ENCODE measurements at places on chromosomes 6 and 20.

- DNase-seq: no peak
Observed at GRCh38 chr6:168908887-168909286, 344.8 kb downstream of the THBS2 start.

GRCh38 chr6:117200067-117200466, 65.3 kb upstream of the VGLL2 start:
- DNase-seq: no peak

DNA sequence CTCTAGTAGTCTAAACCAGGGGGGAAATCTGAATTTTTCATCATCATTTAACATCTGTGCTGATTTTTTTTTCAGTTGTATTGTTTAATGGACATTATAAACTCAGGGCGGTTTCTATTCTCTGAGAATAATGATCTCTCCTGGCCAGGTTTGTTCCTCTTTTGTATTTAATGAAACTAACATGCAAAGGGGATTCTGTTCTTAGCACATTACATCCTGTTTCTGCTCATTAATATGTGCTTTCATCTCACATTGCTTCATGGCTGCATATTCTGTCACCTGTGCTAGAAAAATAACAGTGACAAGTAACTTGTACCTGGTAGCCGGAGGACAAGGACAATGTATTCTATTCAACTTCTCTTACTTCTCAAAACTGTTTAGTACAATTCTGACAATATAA, 806 bp downstream of the HLA-DOB start:
- no peak for DNase-seq

DNA sequence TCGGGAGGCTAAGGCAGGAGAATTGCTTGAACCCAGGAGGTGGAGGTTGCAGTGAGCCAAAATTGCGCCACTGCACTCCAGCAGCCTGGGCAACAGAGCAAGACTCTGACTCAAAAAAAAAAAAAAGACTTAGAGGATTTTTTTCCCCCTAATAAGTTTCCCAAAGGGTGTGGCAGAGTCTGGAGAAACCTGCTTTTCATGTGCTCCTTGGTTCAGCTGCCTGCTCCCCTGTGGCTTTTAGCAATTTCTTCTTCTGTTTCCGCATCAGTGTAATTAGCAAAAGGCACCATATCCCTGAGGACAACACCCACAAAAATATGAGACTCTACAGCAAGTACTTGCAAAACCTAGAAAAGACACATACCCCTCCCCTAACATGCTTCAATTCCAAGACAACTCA, 28.6 kb upstream of the ZNF133 start:
- DNase-seq: no peak

GRCh38 chr20:10954137-10954840, 280.5 kb upstream of the JAG1 start:
- DNase-seq: peak; percentile 21

DNA sequence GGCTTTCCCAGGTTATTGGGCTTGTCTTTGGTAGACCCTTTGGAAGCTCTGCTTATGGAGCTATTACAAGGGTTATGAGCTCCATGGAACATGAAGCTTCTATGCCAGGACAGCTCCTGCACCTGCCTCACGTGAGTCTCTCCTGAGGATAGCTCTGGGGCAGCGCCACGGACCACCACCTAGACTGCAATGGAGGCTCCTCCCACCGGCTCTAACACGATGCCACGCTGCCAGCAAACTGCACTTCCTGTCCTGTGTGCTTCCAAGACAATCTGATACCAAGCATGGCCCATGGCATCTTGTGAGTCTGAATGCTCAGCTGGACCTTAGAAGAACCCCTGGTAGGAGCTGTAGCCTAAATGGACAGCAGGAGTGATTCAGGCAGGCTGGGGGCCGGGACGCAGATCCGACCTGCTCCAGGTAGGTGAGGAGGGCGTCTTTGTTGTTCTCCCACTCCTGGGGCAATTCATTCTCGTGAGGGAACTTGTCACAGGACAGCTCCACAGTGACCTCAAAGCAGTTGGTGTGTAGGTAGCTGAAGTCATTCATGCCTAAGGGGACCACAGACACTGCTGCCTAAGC, 5.5 kb downstream of the CPXM1 start:
- DNase-seq: no peak

DNA sequence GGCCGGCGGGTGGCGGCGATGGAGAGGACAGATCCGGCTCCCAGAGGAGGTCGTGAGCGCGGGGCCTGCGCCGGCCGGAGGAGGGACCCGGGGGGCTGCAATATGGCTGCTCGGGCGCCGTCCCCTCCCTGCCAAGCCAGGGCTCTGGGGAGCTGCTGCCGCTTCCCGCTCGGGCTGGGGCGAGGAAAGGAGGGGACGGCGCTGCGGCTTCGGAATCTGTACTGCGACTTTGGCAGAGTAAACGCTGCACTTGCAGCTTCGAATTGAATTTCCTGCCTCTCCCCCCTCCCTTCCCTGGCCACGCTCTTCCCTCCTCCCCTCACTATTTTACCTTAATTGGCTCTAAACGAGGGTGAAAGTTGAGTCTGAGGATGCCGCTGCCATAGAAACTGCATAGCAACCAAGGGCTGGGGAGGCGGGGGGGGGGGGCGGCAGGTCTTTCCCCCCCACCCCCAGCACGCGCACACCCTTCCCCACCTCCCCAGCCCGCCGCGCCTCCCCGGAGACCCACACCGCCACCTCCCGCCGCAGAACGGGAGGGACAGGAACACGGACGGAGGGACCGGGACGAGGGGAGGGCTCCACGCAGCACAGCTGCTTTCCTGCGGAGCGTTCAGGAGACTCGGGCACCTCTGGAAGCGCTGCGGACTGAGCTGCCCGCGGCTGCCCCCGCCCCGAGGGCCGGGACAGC, 93.9 kb downstream of the RNASET2 start:
- DNase-seq: peak; percentile 18

- DNase-seq: no peak
Observed at GRCh38 chr20:9270831-9271230, 201.9 kb downstream of the PLCB4 start.

GRCh38 chr6:36714511-36714910, 16.9 kb downstream of the RAB44 start:
- DNase-seq: no peak

DNA sequence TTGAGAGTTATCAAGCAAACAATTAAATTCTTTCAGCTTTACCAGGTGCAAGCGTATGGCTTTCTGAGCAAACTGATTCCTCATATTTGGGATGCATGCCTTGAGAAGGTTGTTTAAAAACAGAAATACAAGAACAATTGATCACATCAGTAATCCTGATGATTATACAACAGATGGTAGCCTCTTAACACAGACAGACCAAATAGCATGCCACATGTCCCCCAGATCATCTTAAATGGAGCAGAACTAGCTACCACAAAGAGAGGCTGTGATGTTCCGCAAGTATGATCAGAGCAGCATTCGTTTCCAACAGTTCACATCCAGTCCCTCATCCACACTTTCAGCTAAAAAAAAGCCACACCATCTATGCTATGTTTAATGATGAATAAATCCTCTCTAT, 246.2 kb upstream of the NRSN1 start:
- no peak for DNase-seq

- no peak for DNase-seq
Observed at GRCh38 chr6:139028215-139028657, 309 bp upstream of the ABRACL start.

GRCh38 chr6:4208158-4208557, 72.8 kb upstream of the ECI2 start:
- no peak for DNase-seq

DNA sequence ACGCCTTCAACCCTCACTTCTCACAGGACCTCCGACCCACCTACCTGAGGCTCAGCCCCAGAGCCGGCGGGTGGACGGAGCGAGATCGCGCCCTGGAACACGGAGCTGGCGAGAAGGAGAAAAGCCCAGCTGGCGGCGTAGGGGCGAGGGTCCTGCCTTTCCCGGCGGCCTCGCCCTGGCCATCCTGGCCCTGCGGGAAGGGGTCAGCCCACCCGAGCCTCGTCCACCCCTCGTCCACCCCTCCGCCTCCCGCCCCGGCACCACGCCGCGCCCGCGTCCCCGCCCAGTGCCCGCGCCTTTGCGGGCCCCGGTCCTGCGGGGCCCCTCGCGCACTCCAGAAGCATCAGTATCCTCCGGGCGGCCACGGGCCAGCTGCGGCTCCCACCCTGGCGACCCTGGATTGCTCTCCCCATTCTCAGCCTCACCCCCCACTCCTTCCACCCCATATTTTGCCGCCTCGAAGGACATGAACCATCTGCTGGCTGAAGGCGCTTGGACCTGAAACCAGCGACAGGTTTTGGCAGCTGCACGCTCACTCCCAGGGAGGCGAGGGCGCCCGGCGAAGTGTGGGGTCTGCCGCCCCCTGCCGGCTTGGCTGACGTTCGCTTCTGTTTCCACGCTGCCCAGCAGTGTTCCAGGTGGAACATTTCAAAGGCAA, 65.1 kb downstream of the PLG start:
- no peak for DNase-seq

DNA sequence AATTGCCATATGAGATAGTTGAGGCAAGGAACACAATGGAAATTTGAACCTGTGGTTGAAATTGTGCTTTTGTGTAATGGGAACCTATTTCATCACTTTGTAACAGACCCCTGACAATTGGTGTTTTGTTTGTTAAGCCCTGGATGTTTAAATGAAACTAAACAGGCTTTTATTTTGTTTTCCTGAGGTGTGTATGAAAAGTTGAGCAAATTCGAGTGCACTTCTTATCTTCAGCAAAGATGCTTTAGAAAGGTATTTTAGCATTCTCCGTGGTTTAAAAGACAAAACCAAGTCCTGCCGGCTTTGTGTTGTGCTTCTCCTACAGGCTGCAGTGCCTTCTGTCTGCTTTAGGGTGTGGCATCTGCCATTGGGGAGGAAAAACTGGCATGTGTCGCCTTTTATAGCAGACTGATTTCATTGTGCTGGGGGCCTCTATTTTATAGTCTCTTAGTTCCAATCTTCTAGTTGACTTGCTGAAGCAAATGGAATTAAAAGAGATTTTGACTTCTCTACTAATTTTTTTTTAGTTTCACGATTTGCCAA, 2.2 kb upstream of the ARID1B start:
- peak; percentile 43 for DNase-seq

GRCh38 chr6:18055714-18056382, 66.6 kb downstream of the NHLRC1 start:
- no peak for DNase-seq

DNA sequence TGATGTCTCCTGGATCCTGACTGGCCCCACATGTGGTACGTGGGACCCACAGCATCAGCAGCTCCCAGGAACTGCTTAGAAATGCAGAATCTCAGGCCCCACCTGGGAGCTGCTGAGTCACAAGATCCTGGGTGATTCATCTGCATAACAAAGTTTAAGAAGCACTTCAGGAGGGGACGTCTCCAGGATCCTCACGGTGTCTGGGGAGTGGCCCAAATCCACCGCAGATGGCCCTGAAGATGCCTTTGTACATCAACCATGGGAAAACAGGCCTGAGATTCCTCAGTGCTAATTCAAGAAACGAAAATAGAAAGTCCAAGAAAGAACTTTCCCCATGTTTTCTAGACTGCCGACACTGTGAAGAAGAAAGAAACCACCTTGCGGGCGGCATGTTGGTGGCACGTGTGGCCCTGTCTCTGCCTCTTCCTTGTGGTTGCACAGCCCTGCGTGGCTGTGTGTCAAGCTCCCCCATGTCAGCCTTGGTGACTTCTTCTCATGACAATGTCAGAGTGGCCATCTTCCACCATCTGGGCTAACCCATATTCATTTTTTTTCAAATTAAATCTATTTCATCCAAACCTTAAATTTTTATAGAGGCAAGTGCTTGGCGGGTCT, 26.1 kb downstream of the RRBP1 start:
- DNase-seq: no peak

GRCh38 chr6:80446454-80447045, 340.1 kb downstream of the BCKDHB start:
- no peak for DNase-seq

DNA sequence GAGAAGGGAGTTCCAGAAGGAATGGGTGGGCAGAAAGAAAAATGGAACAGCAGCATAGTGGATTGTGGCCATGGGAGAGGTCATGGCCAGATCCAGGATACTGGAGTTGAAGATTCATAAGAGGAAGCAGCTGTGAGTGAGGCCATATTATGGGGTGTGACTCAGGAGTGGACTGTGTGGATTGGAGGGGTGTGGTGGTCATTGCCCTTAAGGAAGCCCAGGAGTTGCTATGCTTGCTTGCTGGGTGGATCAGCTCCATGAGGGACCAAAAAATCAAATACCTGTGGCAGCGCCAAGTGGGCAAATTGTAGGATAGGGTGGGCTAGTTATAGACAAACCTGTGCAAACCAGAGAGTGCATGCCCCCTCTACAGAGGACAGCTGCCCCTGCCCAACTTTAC, 18.3 kb downstream of the LRRC1 start:
- no peak for DNase-seq

GRCh38 chr6:3085074-3085473, 16.8 kb downstream of the RIPK1 start:
- DNase-seq: no peak

GRCh38 chr20:5072756-5073659, 46.8 kb downstream of the PCNA start:
- peak; percentile 71 for DNase-seq

DNA sequence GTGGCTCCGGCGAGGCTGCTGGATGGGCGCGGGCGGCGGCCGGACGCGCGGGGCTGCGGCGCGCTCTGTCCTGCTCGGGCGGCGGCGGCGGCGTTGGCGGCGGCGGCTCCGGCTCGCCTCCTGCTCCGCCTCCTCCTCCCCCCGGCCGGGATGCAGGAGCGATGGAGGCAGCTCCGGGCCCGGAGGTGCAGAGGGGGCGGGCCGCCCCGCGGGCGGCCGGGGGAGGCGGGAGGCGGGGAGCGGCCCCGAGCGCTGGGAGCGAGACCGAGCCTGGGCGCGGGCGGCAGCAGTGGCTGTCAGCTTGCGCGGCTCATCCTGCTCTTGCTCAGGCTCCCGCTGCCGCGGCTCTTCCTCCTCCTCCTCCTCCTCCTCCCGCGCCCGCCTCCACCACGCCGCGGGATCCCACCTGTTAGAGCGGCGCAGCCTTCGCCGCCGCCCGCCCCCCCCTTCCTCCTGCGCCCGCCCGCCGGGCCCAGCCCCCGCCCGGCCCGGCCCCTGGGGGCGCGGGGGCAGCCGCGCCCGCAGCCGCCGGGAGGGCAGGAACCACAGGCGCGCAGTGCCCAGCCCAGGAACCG, at the start of gene NOL4L:
TSS of gene NOL4L (minus strand) at position 323 of the 575 bp plus-strand sequence. CDS start 443 bp downstream, outside the sequence.
- DNase-seq: peak; percentile 70

DNA sequence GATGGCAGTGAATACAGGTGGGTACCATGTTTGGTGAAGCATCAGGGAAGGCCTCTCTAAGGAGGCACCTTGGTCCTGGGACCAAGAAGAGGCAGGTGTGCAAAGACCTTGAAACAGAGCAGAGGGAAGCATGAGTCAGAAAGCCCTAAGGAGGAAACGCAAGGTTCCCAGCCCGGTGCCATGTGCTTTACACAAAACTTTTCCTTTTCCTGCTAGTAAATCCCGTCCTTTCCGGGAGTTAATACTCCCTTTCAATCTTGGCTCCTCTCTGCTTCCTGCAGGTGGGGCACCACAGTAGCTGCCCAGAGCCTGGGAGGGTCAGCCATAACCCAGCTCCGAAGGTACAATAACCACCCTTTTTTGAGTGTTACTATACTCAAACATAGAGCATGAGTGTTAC, 19.4 kb upstream of the SLC23A2 start:
- no peak for DNase-seq

DNA sequence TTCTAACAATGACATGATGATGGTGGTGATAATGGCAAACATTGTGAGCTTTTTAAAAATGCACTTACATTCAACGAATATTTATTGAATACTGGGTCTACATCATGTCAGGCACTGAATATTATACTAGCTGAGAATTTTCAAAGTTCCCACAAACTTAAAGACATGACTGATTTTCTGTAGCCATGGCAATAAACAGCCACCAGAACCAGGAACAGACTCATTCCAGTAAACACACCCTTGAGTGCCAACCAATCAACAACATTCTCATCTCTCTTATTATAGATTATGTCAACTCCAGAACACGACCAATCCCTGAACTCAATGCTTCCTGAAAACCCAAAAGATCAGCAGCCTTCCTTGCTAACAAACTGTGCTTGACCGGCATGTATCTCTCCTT, 212.4 kb upstream of the RUNX2 start:
- DNase-seq: no peak
